ENCODE measurements at places on chromosomes 2 and 18.
A peak's percentile ranks its signal among the peaks of the same experiment; 100 is the strongest.

DNA sequence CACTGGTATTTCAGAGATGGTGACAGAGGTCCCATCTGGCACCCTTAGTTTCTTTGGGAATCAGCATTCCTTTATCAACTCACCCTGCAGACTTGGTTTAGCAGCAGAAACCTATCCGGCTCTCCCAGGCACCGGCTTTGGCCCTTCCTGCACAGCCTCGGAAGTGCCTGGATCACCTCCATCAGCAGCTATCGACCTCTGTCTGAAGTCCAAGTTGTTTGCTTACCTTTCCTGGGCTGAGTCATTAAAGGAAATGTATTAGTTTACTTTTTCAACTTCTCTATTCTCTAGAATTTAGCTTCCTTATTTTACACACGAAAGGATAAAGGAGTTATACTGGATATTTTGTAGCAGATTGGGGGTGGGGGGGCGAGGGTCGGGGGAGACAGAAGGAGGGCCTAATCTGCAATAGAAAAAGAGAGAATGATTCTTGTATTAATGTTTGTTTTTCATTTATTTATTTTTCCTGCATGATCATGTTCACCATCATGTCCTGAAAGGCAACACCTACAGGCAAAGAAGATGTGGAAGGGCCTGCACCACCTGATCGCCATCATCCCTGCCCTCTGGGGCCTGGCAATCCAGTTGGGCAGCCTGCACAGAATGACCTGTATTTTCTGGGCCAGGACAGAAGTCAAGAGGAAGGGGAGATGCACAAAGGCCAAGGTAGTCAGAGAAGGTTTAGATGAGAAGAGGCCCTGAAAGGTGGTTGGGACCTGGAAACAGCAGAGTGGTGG, 22.1 kb upstream of the MAT2A start:
- DNase-seq = no peak

- no peak for DNase-seq
These were observed 89.3 kb upstream of the SMAD2 start for GRCh38 chr18:48019557-48020325.

- no peak for DNase-seq
These were observed 304.9 kb downstream of the DSEL start for GRCh38 chr18:67211646-67212045.

DNA sequence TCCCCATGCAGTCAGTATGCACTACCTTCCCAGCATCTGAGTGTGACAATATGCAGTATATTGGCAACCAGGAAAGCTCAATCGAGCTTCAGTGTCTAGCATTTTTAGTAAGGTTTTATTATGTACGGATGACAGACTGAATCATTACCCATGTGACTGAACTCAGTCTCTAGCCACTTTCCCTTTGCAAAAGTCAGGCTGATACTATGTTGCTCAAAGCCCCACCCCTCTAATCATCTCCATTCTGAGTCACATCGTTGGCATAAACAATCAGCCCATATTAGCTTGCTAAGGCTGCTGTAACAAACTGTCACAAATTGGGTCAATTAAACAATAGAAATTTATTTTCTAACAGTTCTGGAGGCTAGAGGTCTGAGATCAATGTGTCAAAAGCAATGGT, 25.8 kb upstream of the SRD5A2 start:
- no peak for DNase-seq

GRCh38 chr2:69214898-69215297, 172.1 kb downstream of the GFPT1 start:
- no peak for DNase-seq

- no peak for DNase-seq
These were observed 75.6 kb downstream of the TMEM247 start for GRCh38 chr2:46555011-46555410.

GRCh38 chr2:206876216-206876860, 63.0 kb upstream of the CPO start:
- no peak for DNase-seq

DNA sequence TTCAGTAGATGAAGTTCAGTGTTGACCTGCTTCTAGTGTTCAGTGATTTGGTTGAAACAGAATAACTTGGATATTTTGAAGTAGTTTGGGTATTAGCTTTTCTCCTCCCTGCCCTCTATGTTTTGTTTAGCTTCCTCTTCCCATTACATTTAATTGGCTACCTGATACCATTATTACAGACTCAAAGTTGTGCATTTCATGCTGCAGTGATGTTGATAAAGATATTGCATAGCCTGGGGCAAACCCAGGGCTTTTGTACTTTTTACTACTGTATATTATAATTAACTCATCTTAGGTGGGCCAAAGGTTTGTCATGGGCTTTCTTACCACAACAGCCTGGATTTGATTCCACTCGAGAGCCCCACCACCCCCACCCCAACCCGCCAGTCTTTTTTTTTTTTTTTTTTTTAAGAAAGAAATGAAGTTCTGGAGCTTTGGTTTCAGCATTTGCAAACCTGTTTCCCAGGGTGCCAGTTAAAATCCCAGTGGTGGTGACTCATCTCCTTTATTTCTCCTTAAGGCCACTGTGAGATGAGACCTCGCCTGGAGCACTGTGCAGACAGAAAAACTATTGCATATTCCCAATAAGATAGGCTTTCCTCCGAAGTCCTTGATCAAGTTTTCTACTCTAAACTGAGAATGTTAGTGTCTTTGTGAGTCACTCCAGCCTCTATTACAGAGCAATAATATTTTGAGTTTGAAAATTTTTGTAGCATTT, 393.7 kb upstream of the FANCL start:
- DNase-seq = no peak

DNA sequence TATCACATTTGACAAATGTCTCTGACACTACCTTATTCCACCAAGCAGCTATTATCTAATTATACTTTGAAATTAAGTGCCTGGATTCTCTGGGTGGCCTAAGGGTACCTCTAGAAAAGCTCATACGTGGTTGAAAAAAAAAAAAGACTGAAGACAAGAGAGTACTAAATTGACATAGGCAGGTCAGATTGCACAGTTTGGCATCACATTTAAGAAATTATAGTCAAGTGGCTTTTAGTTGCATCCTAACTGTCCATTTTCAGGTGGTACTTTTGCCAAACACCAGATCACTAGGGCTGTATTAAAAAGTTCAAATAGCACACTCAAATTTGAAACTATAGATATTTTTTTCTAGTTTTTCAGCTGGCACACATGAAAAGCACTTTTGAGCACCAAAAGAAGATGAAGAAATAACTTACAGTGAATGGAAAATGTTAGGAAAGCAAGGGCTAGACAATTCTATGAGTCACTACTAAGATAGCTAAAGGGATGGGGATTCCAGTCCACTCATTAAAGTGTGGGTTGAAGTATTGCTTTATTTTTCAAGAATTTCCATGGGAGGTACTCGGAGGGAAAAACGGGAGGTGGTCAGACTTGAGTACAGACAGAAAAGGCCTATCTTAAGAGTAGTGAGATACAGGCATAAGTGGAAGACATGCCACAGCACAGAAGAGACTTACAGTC, 106.5 kb upstream of the COL5A2 start:
- no peak for DNase-seq

GRCh38 chr18:8845506-8845905, 140.2 kb downstream of the MTCL1 start:
- no peak for DNase-seq

- no peak for DNase-seq
These were observed 121.8 kb downstream of the FHOD3 start for GRCh38 chr18:36419188-36419899.

- no peak for DNase-seq
These were observed 58.9 kb downstream of the TRPM8 start for GRCh38 chr2:233976087-233976486.

DNA sequence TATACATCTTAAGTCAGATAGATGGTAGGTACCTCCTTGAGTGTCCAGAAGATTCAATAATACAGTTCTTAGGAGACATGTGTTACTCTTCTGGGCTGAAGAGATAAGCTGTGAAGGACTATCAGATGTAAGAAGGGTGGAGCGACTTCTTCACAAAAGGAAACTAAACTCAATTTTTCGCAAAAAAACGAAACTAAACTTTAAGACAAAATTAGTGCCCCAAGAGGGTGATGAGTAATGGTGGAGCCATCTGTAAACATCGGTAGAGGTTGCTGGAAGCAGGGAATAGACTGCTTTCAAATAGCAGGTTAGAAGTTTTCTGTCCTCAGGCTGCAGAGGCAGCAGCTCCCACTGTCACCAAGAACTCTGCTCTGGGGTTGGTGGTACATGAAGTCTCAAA, 111.6 kb upstream of the TACR1 start:
- no peak for DNase-seq

DNA sequence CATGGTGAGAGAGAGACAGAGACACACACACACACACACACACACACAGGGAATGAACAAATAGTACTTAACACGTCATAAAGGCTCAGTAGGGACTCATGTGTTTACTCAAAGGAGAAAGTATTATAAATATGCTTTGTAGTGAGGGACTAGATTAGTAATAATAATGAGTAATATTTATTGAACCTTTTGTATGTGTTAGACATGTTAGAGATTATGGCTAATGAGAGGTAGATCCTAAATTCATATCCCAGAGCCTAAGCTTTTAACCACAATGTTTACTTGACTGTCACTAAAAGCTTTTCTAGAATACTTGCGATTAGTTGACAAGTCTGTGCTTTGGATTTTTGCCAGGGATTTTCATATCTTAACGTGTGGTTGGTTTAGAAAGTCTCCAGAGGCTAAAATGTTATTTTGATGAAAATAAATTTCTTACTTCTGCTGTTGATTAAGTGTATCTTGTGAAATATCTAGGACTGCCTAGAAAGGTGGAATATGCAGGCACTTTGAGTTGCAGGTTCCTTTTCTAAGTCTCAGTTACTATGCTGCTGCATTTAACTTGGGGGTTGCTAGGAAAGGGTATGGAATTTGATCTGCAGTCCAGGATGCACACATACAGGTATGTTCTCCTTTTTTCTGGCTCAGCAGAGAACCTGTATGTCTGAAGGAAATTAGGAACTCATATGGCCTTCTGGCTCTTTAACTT, 64.5 kb downstream of the UBR3 start:
- DNase-seq = no peak

- no peak for DNase-seq
These were observed 183.0 kb downstream of the AFF3 start for GRCh38 chr2:99959261-99960014.

GRCh38 chr18:71189581-71189980, 900.7 kb downstream of the SOCS6 start:
- DNase-seq = no peak

DNA sequence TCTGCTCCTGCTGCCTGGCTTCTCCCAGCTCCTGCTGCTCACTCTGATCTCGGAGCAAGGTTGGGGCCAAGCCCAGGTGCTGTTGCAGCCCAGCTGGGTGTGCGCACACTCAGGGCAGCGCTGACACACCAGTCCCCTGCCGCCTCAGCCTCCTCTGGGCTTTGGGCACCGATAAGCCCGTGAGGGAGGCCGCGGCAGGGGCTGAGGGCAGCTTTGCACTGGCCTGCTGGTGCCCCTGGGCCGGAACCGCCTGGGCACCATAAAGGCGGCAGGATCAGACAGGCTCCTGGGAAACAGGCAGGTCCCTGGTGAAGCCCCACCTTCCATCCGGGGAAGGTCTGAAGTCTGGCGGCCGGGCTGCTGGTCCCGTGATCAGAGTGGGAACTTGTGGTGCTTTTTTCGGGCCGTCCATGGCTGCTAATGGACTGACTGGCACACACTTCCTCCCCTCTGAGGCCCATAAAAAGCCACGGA, 14.1 kb upstream of the EML6 start:
- DNase-seq = no peak

DNA sequence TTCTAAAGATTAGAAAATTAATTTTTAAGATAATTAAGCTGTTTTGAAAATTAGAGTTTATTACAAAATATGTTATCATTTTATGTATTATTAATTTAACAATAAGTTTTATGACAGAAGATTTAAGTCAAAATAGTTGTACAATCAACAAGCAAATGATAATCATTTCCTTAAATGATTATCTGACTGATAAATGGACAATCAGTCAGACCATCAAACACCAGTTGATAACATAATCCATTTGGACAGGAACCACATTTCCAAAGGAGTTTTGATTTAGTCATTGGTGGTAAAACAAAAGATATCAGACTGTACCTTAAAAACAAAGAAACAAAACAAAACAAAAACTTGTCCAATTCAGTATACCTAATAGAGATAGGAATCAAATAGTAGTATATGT, 1.9 kb downstream of the TFPI start:
- DNase-seq = no peak

DNA sequence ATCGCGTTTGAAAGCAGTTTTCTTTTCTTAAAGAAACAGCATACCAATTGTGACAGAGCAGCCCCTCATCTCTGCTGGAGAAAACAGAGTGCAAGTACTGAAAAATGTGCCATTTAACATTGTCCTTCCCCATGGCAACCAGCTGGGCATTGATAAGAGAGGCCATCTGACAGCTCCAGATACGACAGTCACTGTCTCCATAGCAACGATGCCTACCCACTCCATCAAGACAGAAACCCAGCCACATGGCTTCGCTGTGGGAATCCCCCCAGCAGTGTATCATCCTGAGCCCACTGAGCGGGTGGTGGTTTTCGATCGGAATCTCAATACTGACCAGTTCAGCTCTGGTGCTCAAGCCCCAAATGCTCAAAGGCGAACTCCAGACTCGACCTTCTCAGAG, 9.5 kb downstream of the GRHL1 start:
- DNase-seq = no peak

DNA sequence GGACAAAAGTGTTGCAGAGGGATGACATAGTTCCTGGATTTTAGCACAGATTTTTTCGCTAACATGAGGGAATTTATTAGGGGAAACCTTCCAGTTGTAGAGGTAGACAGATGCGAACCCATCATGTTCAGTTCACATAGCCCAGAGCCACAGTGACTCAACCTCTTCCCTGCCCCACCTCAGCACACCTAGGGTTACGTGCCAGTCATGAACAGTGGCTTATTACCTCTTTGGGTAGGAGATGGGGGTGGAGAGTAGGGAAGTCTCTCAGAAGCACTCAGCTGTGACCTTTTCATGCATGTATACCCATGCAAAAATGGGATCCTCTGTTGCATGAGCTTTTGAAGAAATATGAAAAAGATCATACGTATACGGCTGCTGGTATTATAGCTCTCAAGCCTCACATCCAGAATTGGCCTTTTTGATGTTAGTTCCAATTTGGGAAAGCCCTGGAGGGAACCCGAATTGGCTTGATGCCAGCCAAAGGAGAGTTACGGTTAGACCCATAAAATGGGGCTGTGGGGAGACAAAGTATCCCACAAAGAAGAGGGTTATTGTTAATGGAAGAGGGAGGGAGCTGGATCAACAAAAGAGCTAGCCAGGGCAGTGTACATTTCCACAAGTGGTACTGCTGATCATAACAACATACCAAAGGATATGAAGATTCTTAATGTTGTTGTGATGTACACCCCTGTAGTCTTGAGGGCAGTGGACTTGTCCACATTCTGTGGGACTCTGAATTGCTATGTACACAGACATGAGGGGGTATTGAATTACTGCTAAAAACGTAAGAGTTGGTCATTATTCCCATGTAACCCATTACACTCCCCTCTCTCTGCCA, 4.9 kb downstream of the TANC1 start:
- no peak for DNase-seq

- peak; percentile 28 for DNase-seq
These were observed 34.1 kb upstream of the GNAL start for GRCh38 chr18:11654736-11655605.

Data from stimulated activated CD8-positive, alpha-beta memory T cell treated with anti-CD3 and anti-CD28 coated beads, Interleukin-4, amount 100 ng/mL, for 24 hours (primary cell).